ENCODE measurements at places on chromosomes 12 and 14.

GRCh38 chr14:22218728-22219127 is 370.3 kb downstream of the DAD1 start:
- DNase-seq = no peak

DNA sequence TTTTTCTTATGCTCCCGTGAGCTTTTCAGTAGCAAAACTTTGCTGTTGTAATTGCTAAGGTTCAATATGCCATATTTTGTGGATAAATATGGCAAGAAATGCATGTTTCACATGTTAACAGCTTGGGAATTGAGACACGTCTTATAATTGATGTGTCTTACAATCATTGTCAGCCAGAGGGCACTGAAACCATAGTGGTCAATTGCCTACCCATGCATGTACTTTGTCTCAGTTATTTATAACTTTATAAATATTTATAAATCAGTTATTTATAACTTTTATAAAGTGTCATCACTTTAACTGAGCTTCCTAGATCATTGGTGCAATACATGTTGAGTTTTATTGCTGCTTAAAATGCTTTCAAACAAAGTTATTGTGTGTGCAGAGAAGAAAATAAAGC is 82.0 kb downstream of the CATSPERB start:
- no peak for DNase-seq

- no peak for DNase-seq
These were observed 47.4 kb downstream of the TRAFD1 start for GRCh38 chr12:112172556-112173324.

- DNase-seq = no peak
These were observed 54.1 kb downstream of the DUSP16 start for GRCh38 chr12:12508612-12509011.

DNA sequence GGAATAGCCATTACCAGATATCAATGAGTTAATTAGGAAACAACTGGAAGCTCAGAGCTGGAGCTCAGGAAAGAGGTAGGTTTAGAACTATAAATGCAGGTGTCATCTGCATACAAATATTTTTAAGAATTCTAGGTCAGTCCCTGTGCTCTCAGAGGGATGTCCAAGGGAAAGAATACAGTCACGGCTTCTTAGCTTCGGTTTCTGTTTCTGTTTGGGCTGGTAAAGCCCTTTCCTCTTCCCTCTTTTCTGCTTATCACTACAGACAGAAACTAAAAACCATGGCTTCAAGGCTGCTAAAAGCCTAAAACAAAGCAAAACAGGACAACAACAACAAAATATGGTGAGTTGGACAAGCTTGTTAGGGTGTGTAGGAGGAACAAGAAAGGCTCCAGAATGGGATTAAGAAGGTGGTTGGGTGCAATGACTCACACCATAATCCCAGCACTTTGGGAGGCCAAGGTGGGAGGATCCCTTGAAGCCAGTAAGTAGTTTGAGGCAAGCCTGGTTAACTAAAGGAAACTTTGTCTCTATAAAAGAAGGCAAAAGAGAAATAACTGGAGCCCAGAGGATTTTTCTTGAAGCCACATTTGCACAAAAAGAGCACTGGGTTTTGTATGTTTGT is 113.0 kb downstream of the SEC23A start:
- DNase-seq = no peak

DNA sequence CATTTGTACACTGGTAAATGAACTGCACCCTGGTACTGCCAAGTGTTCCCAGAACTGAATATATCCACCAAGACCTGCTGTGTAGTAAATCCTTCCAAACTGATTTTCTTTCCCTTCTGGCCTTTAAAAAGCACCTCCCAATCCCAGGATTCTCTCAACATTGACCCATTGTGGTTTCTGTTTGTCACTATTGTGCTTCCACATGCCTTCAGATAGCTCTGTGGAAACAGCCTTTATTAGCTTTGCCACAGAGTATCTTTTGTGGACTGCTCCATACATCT is 949 bp upstream of the KIF21A start:
- no peak for DNase-seq

GRCh38 chr12:114384739-114385138 is 21.2 kb downstream of the TBX5 start:
- no peak for DNase-seq

- DNase-seq = no peak
These were observed 3.5 kb downstream of the RSRC2 start for GRCh38 chr12:122523280-122523679.

- peak; percentile 62 for DNase-seq
These were observed 54.2 kb upstream of the CERS5 start for GRCh38 chr12:50221228-50222008.

GRCh38 chr12:102816816-102817434 is 100.1 kb downstream of the PAH start:
- no peak for DNase-seq

GRCh38 chr14:69430306-69430939 is 31.9 kb downstream of the SLC39A9 start:
- no peak for DNase-seq

GRCh38 chr12:89185181-89185580 is 167.1 kb downstream of the DUSP6 start:
- DNase-seq = no peak

DNA sequence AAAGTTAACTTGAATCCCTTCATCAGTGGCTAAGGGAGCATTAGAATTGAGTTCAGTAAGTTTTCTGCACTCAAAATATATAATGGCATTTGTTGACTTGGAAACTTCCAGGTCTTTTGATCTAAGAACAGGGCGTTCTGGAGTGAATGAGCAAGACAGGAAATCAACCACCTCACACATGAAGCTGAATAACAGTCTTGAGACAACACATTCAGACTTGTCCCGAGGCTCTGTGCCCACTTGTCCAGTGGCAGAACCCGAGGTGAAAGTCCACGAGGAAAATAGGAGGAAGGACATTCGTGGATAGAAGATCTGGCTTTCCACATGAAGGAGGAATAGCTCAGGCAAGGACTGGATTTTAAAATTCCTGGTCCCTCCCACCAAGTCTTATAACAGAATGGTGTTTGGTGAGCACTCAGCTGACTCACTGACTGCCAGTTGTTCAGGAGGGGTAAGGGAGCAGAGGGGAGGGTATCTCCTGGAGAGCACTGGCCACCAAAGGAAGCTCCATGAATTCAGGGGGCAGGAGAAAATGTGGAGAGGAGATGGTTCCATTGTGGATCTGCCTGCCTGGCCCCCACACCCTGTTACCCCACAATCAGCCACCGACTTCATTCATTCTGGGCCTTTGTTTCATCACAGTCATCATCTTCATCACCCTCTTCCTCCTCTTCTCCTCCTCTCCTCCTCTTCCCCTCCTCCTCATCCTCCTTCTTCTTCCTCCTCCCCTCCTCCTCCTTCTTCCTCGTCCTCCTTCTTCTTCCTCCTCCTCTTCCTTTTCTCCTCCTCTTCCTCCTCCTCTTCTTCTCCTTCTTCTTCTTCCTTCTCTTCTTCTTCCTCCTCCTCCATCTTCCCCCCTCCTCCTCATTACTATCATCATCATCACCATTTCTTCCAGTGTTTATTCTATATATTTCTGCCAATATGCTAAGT is 620.1 kb downstream of the MED13L start:
- no peak for DNase-seq

DNA sequence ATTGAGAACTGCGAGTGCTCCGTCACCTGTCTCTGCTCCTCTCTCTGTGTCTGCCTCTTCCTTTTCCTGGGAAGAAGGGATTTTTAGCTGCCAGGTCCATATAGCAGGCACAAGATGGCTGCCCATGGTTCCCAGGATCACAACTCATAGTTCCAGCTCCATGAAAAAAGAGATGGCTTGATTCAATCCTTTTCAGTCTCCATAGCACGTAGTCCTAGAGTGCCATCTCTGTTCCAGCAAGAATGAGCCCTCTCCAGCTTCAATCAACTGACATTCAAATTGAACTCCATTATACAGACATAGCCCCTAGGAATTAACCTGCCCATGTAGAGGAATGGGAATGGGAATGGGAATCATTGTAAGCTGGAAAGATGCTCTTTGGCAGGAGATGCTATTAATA is 34.7 kb upstream of the RTRAF start:
- no peak for DNase-seq

GRCh38 chr14:20365928-20366327 is 22.5 kb downstream of the PARP2 start:
- DNase-seq = no peak
